Activated T-cell treated with anti-CD3 and anti-CD28 coated beads, Interleukin-2, amount 50 U/mL, for 72 hours (primary cell): ENCODE measurements at places on chromosomes 3 and 15.

DNA sequence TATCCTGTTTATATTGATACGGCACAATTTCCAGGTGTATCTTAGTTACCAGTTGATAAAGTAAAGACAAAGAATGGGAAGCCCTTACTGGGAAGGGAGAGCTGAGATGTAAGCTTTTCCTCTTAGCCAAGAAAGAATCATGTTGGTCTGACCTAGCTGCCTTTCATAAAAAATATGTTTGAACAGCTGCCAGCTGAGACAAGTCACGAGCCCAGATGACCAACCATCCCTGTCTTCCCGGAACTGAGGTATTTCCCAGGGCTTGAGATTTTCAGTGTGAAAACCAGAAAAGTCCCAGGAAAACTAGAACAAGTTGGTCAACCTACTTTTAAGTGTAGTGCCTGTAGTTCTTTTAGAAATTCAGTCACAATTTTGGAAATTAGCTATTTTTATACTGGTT is 3.6 kb upstream of the MYH15 start:
- no peak for DNase-seq

DNA sequence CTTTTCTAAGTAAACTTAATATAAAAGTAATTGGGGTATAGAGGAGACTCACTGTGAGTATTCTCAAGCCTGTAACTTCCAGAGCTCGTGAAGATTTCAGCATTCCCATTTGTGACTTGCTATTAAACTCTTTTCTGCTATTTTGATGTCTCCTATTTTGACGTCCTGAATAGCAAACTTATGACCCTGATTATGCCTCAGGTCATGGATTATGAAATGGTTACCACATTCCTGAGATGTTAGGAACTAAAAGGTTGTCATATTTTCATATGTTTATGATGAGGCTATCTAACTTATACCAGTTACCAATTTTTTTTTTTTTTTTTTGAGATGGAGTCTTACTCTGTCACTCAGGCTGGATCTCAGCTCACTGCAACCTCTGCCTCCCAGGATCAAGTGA is 105.5 kb downstream of the ATG7 start:
- DNase-seq = no peak

- DNase-seq = no peak
Measured at GRCh38 chr3:170848292-170848917, 21.6 kb downstream of the RPL22L1 start.

DNA sequence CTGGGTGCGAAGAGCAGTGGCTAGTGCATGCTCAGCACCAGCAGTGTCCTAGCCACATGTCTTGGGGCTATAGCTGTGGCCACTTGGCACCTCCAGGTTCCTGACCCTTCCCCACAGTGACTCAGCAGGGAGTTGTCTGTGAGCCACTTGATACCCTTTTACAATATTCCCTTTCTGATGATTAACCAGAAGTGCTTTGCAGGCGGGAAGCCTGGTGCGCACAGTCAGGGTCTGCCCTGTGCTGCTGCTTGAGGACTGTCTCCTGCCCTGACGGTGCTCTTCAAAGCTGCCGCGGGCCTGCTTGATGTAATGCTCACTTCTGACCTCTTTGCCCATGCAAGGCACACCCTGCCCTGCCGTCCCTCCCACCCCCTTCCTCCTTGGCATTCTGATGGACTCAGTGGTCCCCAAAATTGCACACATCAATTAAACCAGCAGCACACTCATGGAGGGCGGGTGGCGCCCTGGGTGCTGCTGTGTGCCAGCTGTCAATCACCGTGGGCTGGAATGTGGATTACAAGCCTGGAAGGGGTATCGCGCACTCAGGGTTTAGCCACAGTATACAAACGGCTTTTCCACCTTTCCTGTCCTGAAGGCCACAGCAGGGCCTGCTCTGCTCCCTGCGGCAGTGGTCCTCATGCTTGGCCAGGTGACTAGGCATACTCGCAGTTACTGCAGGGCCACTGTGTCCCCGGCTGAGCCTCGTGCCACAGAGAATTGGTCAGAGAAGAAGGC is 40.9 kb upstream of the PCSK6 start:
- no peak for DNase-seq

GRCh38 chr15:67460521-67460920 is 60.4 kb upstream of the C15orf61 start:
- DNase-seq = no peak

DNA sequence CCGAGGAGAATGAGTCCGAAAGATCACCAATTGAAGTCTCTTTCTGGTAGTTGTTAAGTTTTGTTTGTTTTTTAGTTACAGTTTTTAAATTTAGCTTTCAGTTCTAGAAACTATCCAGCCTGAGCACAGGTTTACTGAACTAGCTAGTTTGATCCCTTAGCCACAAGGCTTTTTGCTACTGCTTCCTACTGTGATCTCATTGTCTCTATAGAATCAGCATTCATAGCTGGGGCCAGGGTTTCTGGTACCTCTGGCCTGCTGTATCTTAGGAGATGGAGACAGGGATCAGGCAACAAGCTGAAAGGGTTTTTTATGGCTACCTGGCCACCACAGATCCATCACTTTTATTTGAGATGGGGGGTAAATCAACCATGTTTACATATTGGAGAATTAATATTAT is 37.0 kb downstream of the GOLM2 start:
- DNase-seq = no peak

DNA sequence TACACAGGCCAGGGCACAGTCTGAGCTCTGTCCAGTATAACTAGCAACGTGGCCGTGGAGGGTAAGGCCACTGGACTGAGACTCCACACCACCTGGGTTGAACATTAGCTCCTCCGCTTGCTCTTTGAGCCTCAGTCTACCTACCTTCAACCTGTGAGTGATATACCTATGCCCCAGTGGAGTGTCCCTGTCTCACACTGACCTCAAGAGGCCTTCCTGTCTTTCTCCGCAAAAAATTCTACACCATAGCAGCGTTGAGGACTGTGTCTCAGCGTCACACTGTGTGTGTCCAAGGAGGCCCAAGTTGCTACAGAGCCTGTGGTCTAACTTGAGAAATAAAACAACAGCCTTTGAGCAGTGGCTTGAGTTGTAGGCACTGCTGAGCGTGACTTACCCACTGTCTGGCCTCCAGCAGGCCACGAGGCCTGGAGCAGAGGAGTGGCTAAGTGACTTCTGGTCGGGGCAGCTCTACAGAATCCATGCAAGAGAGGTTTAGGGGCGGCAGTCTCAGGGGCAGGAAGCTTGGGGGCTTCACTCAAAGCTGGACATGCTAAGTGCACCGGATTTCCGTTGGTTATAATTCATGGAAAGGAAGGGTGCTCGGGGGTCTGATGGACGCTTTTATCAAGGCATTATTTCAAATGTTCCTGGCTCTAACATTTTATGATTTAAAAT is 2.0 kb upstream of the MGLL start:
- DNase-seq = no peak

DNA sequence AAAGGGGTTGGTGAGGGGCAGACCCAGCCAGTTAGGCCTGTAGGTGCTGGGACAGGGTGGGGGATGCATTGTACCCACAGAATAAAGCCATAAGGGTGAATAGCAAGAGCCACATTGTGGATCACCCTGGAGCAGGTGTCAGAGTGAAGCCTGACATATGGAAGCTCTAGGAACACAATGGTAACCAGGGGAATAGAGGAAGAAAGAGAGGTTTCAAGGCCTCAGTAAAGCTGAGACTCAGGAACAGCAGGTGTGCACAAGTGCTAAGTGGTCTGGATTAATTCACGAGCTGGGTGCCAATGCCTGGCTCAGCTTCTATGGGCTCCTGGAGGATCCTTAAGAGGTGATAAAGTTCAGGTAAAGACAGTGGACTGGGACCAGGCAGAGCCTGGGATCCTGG is 323.7 kb upstream of the CTNNB1 start:
- no peak for DNase-seq

DNA sequence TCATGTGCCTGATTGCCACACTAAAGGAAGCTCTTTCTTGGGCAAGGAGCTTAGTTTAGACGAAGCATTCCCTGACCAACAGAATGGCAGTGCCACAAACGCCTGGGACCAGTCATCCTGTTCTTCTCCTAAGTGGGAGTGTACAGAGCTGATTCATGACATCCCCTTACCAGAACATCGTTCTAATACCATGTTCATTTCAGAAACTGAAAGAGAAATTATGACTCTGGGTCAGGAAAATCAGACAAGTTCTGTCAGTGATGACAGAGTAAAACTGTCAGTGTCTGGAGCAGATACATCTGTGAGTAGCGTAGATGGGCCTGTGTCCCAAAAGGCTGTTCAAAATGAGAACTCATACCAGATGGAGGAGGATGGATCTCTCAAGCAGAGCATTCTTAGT is 18.4 kb downstream of the SENP5 start:
- peak; percentile 15 for DNase-seq

DNA sequence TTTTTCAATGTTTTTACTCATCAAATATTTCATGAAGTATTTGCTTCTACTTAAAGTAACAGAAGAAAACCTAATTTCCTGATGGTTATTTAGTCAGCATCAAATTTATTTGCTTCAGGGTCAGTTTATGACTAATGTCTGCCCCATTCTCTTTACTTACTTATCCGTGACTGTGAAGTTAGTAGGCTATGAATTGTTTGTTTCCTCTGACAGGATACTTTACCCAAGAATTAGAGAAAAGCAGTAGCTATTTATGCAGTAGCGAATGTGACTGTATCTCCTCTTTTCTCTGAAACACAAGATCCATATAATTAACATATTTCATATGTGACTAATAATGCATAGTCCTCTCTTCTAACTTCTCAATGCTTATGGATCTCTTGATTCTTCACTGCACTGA is 329.9 kb upstream of the ROBO1 start:
- no peak for DNase-seq

- DNase-seq = peak; percentile 18
Measured at GRCh38 chr3:143825513-143825912, 22.8 kb downstream of the SLC9A9 start.

GRCh38 chr15:36594556-36595090 is 15.2 kb downstream of the CDIN1 start:
- no peak for DNase-seq

DNA sequence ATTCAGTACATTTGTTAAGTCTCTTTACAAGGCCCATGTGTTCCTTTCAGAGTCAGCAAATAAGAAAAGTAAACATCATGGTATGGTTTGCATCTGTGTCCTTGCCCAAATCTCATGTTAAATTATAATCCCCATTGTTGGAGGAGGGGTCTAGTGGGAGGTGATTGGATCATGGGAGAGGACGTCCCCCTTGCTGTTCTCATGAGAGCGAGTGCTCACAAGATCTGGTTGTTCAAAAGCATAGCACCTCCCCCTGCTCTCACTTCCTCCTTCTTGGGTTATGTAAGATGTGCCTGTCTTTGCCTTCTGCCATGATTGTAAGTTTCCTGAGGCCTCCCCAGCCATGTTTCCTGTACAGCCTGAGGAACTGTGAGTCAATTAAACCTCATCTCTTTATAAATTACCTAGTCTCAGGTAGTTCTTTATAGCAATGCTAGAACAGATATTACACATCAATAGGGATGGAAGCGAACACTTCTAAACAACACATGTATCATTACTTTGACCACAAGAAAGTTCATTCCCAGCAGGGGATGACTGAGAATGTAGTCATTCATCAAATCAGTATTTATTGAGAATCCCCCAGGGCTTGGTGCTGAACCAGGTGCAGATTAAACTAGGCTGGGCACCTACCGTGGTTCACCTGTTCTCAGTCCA is 4.1 kb downstream of the EFCAB12 start:
- DNase-seq = no peak

- DNase-seq = no peak
Measured at GRCh38 chr3:183794452-183794851, 30.9 kb downstream of the MAP6D1 start.

GRCh38 chr15:27983496-27983895 is 115.6 kb downstream of the OCA2 start:
- no peak for DNase-seq

DNA sequence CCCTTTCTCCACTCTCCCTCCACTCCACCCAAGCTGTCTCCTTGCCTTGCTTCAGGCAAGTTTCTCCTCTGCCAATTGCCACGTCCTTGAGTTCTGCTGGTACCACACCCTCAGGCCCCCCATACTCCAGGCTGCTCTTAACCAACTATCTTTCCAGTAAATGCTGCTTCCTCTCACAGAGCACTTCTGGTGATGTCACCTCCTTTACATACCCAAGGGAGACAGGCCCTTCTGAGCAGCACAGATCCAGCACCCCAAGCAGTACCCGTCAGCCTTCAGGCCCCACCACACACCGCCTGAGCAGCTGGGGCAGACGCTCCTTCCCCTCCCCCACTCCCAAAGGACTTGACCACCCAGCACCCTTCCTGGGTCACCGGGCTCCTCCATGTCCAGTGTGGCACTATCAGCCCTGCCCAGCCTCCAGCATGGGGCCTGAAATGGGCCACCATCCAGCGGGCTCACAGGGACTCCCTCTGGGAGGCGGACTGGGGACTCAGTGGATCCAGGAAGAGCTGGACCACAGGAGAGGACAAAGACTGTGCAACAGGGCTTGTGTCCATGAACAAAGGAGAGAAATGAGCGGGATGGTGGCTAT is 50.2 kb downstream of the KLF15 start:
- DNase-seq = no peak

GRCh38 chr3:37441689-37442088 is 267.3 kb upstream of the LRRFIP2 start:
- DNase-seq = no peak

DNA sequence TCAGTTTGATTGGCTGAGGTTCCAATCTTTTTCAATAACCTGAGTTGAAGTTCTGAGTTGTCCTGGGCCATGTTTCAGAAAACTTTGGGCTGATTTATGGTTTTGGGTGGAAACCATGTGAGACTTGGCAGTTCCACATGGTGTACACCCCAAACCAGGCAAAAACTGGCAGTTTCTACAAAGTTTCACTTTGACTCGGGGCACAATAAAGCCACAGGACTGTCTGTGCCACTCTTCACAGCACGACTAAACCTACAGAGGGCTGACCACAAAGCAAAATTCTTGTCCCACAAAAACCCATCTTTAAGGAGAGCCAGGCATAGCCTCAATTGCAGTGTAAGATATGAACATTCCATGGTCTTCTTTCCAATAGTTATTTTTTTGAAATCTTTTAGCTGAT is 155.0 kb downstream of the DUT start:
- DNase-seq = no peak

DNA sequence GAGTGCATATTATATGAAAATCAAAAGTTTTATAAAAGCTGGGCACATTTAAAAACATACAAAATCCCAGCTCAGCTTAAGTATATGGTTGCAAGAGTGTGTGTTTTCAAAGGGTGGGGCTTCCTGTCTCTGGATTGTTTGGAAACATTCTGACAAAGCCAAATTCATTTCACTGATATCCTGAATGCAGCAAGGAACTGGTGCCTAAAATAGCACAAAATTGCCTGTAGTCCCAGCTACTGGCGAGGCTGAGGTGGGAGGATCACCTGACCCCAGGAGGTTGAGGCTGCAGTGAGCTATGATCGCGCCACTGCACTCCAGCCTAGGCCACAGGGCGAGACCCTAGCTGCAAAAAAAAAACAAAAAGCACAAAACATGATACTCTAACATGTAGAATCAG is 13.0 kb upstream of the TJP1 start:
- no peak for DNase-seq
